ENCODE measurements at places on chromosomes 1 and 21.

- no peak for DNase-seq
Measured at GRCh38 chr21:32994305-32994704, 31.4 kb upstream of the OLIG2 start.

DNA sequence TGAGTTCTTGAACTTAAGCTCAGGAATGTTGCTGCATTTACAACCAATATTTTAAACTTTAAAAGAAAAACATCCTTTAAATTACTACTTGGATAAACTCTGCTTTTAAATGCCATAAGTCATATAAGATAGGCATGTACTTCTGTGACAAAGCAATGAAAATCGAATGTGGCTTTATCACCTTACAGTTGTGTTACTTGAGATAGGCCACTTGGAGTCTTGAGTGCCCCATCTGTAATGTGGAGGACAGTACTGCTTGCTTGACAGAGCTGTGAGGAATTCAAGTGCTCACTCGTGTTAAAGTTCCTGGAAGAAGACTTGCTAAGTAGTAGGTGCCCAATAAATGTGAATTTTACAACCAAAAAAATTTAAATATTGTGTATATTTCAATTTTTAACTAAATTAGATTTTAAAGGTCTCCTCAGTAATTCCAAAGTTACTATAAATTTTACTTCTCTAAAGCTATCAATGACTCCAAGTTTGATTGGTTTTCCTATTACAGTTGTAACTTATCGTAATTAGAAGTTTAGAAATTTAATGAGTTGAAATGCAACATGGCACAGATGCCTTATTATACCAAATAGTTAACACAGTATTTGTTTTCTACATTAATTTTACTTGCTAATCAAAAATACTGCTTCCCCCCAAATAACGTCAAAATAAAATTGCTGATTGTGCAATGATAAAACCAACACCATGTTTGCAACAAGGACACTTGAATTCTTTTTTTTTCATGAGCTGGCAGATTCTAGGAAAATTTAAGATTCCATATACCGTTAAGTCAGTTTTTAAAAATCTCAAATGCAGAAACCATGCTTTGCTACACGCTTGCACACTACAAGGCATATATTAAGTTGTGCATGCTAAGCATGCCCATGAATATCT is 21.8 kb downstream of the PSMB2 start:
- no peak for DNase-seq

- no peak for DNase-seq
Measured at GRCh38 chr1:16349847-16350406, 2.4 kb downstream of the FBXO42 start.

- no peak for DNase-seq
Measured at GRCh38 chr21:45179568-45180245, 105.3 kb downstream of the ADARB1 start.

DNA sequence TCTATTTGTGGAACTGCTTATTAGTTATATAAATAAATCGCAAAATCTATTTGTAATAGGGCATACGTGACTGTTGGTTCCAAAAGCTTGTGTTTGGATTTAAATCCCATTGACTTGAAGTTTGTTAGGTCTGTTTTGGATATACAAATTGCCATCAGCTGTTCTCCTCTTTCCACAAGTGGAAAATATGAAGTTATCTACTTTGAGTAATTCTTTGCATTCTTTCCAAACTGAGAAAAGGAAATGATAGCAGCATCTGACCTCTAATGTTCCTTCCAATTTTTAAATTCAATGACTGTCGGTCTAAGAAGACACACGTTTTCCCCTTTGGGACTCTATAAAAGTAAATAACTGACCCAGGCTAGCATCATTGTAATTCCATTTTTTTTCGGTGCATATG is 165.7 kb upstream of the SGIP1 start:
- DNase-seq: no peak

DNA sequence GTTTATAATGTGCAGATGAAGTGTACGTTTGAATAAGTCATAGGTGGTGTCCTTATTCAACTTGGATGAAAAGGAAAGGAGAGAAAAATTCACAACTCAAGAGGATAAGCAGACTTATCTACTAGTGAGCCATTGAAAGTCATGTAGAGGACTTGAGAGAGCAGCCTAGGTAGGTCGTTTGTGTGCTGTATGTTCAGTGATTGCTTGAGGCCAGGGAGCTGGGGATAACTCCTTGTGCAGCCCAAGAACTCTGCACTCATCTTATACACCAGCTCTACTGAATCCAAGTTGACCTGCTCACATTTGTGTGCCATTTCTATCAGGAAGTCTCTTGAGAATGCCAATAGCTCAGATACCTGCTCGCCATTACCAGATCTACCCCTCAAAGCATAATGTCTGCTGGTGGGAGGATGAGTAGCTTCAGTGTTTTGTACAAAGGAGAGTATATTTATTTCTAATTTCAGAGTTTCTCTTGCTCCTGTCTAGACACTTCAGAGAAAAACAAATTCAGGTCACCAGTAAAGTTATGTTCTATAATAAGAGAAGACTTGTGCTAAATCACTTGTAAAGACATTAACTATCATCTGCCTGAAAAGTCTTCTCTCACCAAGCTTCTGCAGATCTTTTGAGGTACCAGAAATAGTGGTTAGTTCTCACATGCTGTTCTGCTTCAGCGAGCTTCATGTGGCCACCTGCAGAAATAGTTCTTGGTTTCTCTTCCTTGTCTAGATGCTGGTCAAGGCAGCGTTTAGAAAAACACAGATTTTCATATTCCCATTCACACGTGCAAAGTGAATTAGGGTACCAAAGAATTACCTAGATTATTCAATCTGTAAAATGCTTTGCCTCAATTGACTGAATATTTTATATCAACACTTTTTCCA is 10.8 kb downstream of the S1PR1 start:
- no peak for DNase-seq

- DNase-seq: no peak
Measured at GRCh38 chr1:226806988-226807387, 63.4 kb upstream of the PSEN2 start.

DNA sequence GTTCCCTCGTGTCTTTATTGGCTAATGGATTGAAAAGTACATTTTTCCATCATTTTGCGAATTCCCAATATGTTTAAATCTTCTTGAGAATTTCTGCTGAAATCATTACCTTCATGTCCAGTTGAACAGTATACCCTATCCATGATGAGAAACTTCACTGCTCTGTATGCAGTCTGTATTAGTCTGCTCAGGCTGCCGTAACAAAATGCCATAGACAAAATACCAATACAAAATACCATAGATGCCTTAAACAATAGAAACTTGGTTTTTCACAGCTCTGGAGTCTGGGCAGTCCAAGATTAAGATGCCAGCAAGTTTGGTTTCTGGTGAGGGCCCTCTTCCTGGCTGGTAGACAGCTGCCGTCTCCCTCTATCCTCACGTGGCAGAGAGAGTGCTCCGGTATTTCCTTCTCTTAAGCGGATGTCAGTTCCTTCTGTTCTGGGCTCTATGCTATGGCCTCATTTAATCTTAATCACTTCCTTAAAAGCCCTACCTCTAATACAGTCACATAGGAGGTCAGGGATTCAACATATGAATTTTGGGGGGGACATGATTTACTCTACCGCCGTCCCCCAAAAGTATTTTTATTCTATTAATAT is 27.0 kb downstream of the CXADR start:
- DNase-seq: no peak

GRCh38 chr1:55694310-55694801 is 479.2 kb upstream of the USP24 start:
- no peak for DNase-seq

- DNase-seq: no peak
Measured at GRCh38 chr1:209556162-209556690, 27.3 kb upstream of the CAMK1G start.

DNA sequence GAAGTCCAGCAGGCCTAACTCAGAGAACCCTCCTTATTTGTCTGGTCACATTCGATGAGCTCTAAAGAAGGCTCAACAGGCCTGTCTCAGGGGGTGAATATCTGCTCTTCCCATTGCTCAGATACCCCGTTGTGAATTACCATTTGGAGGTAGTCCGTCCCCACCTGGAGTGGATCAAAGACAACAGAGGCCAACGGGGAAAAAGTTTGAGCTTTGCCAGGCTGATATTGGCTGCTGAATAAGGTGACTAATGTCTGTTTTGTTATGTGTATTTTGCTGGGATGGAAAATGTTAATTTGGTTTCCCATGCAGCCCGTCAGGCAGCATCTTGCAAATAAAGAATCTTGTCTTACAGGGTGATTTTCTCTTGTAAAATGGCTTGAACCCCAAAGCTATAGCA is 69.2 kb upstream of the EPS8L3 start:
- no peak for DNase-seq

DNA sequence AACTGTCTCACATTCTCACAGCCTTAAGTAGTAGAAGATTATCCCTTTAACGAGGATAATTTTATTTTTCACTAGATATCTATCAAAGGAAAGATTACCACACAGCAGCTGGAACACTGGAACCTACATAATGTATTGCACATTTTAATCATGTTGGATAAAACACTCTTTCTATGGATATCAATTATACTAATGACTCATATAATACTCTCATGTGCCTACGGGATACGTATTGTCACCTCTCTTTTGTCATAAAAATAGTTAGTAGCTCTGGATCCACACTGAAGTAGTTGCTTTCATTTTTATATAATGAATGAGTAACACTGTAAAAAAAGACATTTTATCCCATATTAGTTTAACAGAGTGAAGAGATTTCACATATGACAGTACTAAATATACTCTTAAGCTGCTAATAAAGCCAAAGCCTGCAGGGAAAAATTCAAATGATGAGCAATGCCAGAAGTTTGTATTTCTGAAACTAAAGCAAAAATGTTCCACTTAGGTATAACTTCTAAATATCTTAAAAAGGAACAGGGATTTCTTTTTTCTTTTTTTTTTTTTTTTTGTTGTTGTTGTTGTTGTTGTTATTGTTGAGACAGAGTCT is 408.7 kb upstream of the PKN2 start:
- no peak for DNase-seq

- DNase-seq: no peak
Measured at GRCh38 chr21:30491963-30492428, at the start of gene KRTAP19-3. TSS of gene KRTAP19-3 (minus strand) at chr21:30492013. CDS start at chr21:30491957, 56 bp downstream.

- no peak for DNase-seq
Measured at GRCh38 chr1:41842326-41842725, 76.4 kb downstream of the HIVEP3 start.

DNA sequence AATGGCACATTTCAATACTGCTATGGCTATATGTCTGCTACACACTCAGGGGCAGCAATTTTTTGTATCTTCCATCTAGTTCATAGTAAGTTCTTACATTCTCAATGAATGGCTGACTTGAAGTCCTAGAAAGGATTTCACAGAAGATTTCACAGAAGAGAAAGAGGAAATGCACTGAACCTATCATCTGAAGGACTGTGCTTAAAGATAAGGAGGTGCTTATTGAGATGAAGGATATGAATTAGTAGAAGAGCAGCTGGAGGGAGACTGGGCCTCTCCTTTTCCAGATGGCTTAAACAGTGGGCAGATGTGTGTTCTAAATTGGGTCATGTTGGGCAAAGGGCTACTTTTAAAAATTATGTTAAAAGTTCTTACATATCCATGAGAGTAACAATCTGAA is 14.6 kb downstream of the ADAR start:
- DNase-seq: no peak

GRCh38 chr1:224873434-224874369 is 55.8 kb upstream of the DNAH14 start:
- DNase-seq: no peak

DNA sequence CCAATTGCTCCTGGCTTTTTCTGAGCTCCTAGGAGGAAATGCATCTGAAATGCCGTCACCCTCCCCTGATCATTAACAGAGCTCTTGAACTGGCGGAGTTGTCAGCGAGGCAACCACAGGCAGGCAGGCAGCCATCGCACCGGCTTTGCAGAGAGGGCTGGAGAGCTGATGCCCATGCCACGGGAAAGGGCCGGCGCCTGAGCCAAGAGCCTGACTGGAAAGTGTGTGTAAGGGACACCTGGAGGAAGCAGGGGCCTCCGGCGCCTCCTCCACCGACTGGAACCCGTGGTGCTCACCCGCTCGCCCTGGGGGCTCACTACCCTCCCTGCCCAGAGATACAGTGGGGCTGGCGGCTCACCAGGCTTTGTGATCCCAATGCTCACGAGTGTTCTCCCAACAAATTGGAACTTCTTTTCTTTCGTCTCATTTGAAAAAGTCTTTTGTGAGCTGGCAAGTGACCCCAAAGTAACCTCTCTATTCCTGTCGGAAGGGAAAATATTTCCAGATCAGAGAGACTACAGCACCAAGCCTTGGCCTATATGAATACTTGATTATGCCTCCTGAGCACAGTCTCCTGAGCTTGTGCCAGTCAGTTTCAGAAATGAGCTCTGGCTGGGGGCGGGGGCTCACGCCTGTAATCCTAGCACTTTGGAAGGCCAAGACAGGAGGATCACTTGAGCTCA is 97.7 kb upstream of the SLC25A33 start:
- DNase-seq: no peak

- DNase-seq: no peak
Measured at GRCh38 chr1:67174716-67175284, 8.5 kb downstream of the IL23R start.

DNA sequence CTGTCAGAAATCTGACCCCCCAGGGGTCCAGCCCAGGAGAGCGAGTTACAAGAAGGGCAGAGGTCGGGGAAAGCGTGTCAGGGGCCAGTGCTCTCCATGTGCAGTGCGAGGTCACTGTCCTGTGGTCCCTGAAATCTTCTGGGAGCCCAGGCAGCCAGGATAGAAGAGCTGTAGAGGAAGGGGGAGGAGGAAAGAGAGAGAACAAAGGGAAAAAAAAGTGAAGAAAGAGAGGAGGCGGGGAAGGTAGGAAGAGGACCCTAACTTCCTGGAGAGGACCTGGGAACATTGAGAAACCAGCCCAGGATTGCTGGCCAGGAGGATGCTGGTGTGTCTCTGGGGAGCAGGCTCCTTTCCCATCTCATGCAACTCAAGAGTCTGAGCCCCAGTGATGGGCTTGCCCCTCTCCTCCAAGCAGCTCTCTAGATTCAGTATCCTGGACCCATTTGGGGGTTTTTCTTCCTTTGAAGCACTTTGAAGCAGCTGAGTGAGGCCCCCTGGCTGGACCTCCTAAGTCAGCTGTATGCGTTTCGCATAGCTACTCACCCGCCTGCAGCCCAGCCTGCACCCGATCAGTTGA is 6.8 kb upstream of the INAVA start:
- no peak for DNase-seq

DNA sequence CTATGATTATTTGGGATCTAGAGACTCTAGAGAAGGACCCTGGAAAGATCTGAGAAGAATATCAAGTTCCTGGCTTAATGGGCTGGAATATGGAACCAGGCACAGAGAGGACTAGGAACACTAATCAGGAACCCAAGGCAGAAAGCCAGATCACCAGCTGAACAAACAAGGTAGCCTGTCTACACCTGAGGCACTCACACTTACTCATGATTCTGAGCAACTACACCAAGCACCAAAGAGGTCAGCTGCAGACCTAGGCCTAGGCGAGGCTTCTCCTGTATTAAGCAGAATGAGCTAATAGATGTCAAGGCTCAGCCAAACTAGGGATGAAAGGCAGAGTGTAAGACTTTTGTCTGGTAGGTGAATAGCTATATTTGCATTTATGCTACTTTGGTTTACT is 368.1 kb downstream of the LTN1 start:
- DNase-seq: no peak

DNA sequence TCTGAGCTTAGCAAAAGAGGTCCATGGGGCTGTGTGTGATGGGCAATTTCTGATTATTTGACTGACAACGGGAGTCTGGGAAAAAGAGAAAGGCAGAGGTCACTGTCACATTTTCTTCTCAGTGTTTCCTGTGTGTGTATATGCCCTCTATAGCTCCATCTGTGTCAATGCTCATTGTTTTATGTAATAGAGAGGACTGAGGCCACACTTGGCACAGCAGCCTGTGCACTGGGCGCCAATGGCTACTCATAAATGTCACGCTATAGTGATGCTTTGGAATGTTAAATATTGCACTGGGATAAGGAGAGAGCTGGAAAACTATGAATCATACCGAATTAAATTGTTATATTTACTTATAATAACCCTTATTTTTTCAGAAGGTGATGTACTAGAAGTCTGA is 365.4 kb downstream of the NEGR1 start:
- no peak for DNase-seq

Measured in HS-27A (cell line).